NCI-H1092 (cell line): ENCODE measurements at places on chromosomes 2 and 18.

DNA sequence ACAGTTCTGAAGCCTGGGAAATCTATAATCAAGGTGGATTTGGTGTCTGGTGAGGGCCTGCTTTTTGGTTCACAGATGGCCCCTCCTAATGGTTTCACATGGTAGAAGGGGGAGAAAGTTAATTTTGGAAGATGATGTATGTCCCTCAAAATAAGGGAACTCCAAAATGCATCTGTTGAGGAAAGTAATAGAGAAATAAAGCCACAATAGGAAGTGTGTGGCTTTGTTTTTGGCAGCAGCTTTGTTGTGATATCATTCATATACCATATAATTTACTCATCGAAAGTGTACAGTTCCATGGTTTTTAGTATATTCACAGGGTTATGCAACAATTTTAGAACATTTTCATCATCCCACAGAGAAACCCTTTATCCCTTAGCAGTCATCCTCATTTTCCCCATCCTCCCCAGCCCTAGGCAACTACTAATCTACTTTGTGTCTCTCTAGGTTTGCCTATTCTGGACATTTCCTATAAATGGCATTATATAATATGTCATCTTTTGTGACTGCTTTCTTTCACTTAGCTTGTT is 274.0 kb upstream of the FAM98A start:
- DNase-seq: no peak

- peak; percentile 3 for DNase-seq
Measured at GRCh38 chr2:21256006-21256405, 132.2 kb downstream of the TDRD15 start.

GRCh38 chr18:51135364-51135763 is 62.1 kb downstream of the MEX3C start:
- DNase-seq: no peak

GRCh38 chr2:190136259-190136658 is 73.7 kb upstream of the MSTN start:
- DNase-seq: no peak

DNA sequence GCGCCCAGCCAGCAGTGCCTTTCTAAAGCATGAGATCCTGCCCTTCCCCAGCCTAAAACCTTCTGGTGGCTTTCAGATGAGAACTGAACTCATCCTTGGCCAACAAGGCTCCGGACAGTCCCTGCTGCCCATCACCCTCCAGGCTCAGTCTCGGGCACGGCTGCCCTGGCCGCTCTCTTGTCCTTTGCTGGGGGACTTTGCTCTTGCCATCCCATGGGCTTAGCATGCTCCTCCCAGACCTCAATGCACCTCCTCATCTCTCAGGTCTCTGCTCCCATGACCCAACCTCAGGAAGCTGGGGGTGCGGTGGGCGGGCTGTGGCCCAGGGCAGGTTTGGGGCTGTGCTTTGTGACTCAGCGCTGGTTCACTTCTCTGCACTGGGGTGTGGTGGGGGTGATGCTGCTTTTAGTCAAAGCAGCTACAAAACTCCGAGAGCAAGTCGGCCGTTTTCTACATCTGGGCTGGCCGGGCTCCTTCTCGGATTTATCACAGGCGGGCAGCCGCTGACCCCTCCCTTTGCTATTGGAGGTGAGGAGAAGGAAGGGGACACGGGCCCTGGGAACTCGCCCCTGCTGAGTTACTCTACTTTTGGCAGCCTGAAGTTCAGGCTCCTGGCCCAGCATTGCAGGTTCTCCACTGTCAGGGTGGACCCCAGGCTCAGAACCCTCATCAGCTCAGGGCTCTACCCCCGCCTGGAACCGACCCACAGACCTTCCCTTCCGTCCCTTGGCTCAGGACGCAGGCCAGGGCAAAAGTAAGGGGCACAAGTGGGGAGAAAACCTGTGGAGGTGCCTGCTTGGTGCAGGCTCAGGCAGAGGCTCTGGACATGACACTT is 90.6 kb upstream of the TAF1B start:
- DNase-seq: no peak

- DNase-seq: no peak
Measured at GRCh38 chr2:218387369-218388194, 5.5 kb downstream of the SLC11A1 start.

DNA sequence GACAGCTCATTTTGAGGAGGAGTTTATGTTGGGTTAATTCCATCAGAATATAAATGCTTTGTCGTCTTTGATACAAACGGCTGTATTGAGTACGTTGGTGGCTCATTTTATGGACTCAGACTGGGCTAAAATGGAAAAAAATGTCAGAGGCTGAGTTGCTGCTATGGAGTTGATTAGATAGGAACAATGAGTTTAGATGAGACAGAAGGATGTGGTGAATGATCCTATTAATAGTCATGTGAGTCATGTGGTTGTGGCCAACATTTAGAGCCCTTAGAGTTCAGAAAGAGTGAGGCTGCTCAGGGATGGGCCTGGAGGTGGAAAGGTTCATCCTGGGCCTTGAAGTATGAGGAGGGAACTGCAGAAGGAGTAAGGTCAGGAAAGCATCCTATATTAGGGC is 434.2 kb downstream of the MEIS1 start:
- DNase-seq: no peak

DNA sequence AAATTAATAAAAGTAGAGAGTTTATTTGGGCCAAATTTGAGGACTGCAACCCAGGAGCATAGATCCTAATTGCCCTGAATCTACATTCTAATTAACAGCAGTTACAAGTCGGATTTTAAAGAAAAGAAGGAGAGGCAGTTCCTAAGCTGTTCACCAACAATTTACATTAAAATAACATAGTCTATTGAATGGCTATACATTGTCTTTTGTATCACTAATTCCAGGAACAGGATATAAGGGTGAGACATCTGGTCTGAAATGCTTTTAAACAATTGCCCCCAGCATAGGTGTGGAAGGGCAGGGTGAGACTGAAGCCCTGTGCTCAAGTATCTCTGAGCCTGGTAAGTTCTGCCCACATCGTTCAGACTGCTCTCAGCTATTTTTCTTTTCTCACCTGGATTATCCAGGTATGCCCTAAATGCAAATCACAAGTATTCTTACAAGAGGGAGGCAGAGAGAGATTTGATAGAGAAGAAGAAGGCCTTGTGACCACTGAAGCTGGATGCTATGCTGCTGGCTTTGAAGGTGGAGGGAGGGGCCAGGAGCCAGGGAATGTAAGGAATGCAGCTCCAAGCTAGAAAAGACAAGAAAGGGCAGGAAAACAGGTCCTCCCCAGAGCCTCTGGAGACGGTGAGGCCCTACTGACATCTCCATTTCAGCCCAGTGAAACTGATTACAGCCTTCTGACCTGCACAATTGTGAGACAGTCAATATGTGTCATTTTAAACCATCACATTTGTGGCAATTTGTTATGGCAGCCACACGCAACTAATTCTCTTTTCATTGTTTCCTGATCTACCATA is 189.4 kb upstream of the ARL4C start:
- DNase-seq: no peak

DNA sequence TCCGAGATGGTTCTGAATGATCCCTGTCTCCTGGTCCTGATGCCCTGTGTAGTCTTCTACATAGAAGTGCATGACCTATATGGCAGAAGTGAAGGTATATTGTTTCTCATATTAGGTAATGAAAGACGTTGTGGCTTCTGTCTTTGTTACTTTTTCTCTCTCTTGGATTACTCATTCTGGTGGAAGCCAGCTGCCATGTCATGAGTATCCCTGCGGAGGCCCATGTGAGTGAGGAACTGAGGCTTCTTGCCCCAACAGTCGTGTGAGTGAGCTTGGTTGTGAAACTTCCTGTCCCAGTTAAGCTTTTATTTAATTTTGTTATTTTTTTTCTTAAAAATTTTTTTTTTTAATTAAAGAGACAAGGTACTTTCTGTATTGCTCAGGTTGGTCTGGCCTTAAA is 134.7 kb downstream of the UBR3 start:
- no peak for DNase-seq

GRCh38 chr2:175151791-175152190 is 16.2 kb downstream of the ATF2 start:
- no peak for DNase-seq

- no peak for DNase-seq
Measured at GRCh38 chr2:136221026-136221425, 103.1 kb upstream of the CXCR4 start.

GRCh38 chr2:189188115-189188805 is 8.7 kb upstream of the COL5A2 start:
- DNase-seq: no peak

DNA sequence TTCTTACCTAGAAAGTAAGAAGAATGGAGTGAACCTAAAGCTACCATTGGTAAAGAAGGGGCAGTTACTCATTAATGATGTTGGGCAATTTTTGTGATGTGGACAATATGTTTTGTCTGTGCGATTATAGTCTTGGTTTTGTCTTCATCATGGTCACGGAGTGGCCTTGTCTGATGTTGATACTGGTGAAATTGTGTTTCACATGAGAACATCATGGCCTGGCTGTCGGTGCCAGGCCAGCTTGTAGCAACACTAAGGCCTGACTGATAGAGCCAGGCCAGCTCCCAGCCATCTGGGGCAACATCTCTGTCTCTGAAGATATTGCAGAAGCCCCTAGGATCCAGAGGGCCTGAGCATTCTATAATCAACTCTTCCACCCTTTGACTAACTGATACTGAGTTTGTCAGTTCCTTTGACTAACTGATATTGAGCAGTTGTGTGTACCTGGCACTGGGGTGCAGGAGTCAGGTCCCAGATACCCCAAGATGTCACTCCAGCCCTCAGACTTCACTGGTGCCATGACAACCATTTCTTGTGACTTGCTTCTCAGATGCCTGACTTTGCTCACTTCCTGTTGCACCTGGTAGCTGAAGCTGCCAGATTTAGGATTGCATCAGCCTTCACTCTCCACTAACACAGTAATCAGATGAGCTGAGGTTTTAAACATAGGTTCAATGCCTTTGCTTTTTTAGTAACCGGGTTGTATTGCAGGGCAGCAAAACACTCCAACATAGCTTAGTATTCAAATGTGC is 62.5 kb downstream of the RPIA start:
- DNase-seq: no peak

GRCh38 chr2:65788556-65788955 is 356.2 kb upstream of the SPRED2 start:
- no peak for DNase-seq

DNA sequence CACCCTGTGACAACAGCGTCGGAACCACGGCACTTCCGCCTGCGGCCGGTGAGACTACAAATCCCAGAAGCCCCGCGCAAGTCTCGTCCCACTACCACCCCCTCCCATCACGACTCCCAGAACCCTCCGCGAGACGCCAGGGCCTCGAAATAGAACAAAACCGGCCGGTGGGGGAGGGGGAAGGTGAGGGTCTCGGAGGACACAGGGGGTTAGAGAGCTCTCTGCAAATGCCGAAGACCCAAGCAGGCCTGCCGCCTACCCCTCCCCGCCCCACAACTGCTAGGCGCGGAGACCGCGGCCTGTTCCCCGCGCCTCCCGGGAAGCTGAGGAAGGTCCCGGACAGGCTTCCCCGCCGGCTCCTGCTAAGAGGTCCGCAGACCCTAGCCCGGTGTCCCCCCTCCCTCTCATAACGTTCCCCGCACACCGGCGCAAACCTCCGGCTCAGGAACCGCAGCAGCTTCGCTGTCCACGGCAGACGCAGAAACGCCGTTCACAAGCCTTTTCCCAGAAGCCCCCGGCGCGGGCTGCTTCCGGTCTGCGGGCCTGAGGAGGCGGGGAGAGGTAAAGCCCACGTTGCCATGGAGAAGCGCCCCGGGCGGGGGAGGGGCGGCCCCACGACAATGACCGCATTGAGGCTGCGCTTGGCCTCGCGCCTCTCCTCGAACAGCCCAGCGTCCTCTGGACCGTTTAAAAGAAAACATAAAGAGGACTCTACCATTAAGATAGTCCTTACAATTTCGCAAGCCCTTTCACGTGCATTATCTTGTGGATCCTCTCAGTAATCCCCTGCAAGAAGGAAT is at the start of gene ZNF24:
Gene ZNF24 (minus strand): TSS at position 485 of the 800 bp plus-strand sequence. CDS start 3,770 bp downstream, outside the sequence.
- DNase-seq: peak; percentile 97

GRCh38 chr2:238278626-238279323 is 9.6 kb downstream of the PER2 start:
- DNase-seq: no peak

GRCh38 chr2:199070322-199070949 is 387.3 kb downstream of the SATB2 start:
- no peak for DNase-seq

DNA sequence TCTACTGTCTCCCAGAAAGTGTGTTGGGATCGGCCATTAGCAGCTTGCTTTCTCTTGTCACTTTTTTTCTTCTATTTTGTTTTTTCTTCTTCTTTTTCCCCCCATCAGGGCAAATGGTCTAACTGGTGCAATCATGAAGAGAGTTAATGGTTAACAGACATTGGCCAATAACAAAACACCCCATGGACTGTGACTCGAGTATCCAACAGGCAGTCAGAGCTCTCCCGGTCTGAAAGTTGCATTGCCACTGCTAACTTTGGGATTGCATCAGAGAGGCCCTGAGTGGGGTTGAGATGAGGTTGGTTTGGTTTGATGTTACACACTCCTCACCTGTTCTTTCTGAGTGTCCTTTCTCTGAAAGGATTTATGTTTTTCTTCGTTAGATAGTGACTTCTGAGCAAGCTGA is 12.9 kb upstream of the SNORC start:
- no peak for DNase-seq

- no peak for DNase-seq
Measured at GRCh38 chr2:2879071-2879470, 498.5 kb downstream of the EIPR1 start.
